ENCODE measurements at places on chromosomes 7 and 10.

GRCh38 chr7:85716353-85716752 is 529.5 kb upstream of the SEMA3D start:
- no peak for DNase-seq

DNA sequence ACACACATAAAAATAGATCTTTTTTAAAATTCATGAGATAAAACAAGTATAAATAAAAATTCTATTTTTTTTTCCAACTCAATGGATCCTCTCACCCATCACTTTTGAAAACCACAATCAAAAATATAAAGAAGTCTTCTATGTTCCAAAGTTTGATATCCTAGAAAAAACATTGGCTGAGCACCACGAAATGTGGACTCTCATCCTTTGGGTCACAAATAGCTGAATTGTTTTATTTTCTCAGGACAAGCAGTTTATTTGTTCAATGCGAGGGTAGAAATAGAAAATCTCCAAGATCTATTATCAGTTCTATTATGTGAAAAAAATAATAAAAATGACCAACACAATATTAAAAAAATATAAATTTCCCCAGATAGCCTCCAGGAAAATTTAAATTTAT is 310.5 kb upstream of the DGKB start:
- DNase-seq: no peak

GRCh38 chr7:44639671-44640321 is 33.4 kb downstream of the OGDH start:
- no peak for DNase-seq

DNA sequence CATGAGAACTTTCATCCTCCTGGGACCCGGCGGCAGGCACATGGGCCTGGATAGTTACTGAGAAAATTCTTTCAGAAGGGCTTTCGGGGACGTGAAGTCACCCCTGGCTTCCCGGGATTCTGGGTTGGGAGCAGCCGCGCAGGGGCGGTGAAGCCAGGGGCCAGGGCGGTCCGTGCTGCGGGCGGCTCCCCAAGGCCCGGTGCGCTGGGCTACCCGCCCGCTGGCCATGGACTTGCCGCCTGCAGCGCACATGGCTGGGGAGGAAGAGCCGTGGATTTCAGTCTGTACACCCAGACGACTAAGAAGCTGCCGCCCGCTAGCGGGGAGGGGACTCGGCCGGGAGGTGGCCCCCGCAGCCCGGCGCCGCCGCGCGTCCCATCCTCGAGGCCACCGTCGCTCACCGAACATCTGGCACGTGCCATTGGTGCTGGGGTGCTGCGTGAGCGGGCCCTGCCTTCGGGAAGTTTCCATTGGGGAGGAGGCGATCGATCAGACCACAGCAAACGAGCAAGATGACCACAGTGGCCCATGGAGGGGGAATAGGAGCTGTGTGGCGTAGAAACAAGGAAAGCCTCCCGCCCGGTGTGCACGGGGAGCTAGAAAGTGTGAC is 64.5 kb downstream of the TMEM209 start:
- no peak for DNase-seq

GRCh38 chr7:110718503-110719205 is 372.3 kb upstream of the LRRN3 start:
- DNase-seq: no peak

DNA sequence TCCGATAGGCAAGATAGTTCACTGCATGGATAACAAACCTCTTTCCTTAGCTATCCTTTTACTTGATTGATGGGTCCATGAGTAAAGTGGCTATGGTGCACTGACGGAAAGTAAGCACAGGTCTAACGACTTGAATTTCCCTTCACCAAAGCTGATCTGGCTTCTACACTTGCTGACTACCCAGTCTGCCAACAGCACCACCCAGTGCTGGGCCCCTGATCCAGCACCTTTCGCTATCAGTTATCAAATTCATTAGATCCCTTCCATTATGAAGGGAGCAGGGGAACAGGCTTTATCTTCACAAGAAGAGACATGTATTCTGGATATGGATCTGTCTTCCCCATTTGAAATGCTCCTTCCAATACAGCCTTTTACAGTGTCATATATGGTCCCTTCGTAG is 855.9 kb downstream of the GRID1 start:
- DNase-seq: no peak

- no peak for DNase-seq
Observed at GRCh38 chr10:79532-80215, 30.6 kb upstream of the TUBB8 start.

DNA sequence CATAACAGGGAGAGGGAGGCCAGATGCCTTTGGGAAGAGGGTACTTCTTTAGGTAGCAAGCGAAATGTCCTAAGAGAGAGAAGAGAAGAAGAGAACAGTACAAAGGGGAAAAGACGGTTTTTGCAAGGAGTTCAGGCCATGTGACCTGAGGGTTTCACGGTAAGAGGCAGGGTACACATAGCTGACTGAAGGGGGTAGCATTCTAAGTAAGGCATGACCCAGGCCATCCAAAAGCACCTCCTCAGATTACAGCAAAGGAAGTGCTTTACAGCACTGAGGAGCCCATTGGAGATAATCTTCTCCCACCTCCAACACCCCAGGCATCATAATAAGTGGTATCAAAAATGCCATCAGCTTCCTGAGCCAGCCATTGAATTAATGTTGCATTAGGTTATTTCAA is 258.2 kb upstream of the NPY start:
- DNase-seq: no peak

- DNase-seq: no peak
Observed at GRCh38 chr10:34922138-34922537, 107.0 kb upstream of the PARD3 start.

- DNase-seq: no peak
Observed at GRCh38 chr7:28145931-28146330, 34.7 kb downstream of the JAZF1 start.

- DNase-seq: no peak
Observed at GRCh38 chr10:125772112-125772863, 3.3 kb downstream of the MMP21 start.

DNA sequence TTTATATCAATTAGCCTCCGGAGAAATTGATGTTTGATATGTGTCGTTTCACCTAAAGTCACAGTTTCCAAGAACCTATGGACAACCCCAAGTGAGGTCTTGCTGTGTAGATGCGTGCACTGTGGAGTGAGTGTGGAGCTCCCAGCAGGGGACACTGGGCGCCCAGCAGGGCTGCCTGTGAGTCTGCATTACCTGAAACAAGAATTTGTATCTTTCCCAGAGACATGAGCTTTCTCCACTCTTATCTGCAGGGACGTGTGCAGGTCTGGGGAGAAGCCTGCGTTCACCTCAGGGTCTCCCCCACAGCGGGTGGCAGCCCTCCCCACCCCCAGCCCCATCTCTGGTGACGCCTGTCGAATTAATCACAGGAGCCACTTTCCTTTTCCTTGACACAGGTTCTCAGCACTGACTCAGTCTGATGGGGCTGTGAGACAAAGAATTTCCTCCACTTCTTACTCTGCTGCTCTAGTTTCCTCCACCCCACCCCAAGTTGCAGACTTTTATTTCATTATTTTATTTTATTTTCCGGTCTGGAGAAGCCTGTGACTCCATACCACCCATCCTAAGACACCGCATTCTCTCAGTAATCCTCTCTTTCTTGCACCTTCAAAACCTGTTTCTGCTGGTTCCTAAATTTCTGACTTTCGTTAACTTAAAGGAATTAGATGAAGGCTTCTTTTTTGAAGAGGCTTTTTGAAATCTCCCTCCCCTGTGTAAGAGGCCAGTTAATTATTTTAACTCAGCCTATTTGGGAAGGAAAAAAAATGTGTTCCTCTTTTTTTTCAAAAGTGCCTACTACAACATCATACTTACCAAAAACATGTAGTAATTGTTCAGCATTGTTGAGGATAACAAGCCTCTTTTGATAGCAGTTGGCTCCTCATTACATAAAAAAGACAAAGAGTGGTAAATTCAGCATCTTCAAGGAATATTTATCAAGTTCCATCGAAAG is 17.0 kb upstream of the INSIG1 start:
- DNase-seq: no peak

DNA sequence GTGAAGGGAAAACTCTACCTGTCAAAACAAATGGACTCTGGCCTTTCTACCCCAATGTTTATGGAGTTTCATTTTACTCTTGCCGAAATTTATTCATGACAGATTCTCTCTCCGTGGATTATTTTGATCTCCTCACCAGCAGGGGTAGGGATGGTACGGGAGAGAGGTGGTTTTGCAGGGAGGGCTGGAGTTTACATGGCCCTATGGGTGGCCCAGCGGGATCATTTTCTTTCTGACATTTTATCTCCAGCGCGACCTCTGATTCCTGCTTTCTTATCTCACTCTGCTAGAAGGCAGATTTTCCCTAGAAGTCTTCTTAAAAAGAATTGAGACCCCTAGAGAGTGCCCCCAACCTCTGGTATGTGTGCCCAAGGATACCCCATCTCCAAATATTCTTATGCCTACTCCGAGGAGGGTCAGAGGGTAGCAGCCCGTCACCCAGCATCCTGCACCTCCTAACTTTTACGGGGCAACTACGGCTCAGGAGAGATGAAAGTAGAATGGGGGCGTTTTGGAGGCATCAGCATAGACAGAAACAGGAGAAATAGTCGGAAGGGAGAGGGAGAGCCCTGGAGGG is 10.1 kb upstream of the GATA3 start:
- no peak for DNase-seq

DNA sequence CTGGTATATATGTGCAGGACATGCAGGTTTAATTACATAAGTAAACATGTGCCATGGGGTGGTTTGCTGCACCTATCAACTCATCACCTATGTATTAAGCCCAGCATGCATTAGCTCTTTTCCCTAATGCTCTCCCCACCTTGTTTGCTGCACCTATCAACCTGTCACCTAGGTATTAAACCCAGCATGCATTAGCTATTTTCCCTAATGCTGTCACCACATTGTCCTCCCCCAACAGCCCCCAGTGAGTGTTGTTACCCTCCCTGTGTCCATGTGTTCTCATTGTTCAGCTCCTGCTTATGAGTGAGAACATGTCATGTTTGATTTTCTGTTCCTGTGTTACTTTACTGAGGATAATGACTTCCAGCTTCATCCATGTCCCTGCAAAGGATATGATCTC is 300.5 kb downstream of the ANKRD7 start:
- DNase-seq: no peak

- no peak for DNase-seq
Observed at GRCh38 chr10:108990441-108990840, 932.9 kb downstream of the XPNPEP1 start.

DNA sequence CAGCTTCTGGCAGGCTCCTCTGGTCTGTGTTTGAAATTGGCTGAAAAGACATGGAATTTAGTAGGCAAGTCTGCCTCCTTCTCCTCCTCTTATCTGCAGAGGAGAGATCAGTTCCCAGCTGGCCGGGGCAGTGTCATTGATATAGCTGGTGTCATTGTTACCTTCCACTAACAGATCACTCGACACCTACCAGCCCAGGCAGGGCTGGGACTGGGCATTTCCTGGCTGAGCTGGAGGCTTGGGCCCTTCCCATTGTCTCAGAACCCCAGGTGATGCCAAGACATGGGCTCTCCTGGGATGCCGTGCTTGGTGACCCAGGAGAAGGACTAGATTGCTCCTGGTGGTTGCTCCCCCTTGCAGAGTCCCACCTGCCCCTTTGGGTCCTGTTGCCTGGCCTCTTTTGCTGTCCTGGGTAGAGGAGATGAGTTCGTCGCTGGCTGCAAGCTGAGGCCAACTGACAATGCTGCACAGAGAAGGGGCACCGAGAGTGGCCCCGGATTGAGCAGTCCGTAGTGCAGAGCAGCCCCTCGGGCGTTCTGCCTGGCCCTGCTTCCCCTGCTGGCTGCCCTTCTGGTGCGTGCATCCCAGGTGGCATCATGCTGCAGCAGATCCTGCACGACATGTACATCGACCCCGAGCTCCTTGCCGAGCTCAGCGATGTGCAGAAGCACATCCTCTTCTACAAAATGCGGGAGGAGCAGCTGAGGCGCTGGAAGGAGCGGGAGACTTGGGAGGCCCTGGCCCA is at the start of gene SH2D4B:
Gene SH2D4B, plus strand, starts transcription at position 167 of the 745 bp plus-strand sequence. Its CDS starts 430 bp downstream, at position 597.
- no peak for DNase-seq

DNA sequence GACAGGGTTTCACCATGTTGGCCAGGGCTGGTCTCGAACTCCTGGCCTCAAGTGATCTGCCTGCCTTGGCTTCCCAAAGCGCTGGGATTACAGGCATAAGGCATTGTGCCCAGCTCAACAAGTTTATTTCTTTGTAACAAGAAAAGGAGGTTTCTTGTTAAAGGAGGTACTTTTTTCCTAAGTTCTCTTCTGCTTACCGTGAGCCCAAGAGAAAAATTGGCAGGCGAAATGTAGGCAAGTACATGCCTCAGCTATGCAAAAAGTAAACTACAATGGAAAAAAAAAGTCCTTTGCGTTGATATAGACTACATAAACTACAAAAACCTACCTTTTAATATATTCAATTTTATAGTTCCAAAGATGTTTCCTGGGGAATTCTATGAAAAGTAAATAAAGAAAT is 122.6 kb downstream of the DKK1 start:
- DNase-seq: no peak

- DNase-seq: no peak
Observed at GRCh38 chr10:1149793-1150637, 93.8 kb downstream of the WDR37 start.

- no peak for DNase-seq
Observed at GRCh38 chr10:96401036-96401435, 42.2 kb upstream of the OPALIN start.

DNA sequence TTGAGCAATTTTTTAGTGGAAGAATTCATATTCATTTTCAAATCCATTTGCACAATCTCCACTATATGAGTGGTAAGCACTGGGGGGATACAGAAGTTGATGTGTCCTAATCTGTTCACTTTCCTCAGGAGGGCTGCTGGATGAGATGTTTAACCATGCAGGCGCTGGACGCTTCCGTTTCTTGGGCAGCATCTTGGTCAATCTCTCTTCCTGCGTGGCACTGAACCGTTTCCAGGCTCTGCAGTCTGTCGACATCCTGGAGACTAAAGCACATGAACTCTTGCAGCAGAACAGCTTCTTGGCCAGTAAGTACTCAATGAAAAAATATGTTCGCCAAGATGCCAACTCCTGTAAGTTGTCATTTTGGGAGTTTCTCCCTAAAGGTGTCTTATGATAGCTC is 179.3 kb downstream of the ABCA13 start:
- DNase-seq: no peak

Data from stimulated activated CD8-positive, alpha-beta memory T cell treated with anti-CD3 and anti-CD28 coated beads, Interleukin-4, amount 100 ng/mL, for 4 hours (primary cell).